Left lung (tissue), 14 donors: ENCODE measurements at places on chromosomes 2 and 18. TPM values are rescaled to one million over a fixed set of nuclear protein-coding genes. Genes with fewer than 3 reads are reported as not detected.

CRYGC gene
- not detected for total RNA-seq

TEX44 gene
- total RNA-seq = not detected

LHCGR gene
- 0.13 TPM for total RNA-seq

TMEM247 gene
- not detected for total RNA-seq

- H3K27ac ChIP-seq = no peak overlapping the region
- no peaks in the 10 kb centered on the region for H3K27me3 ChIP-seq
- DNase-seq = peak; percentile 74
- no peaks in the 10 kb centered on the region for H3K4me1 ChIP-seq
- no peak overlapping the region for H3K4me3 ChIP-seq
Observed at GRCh38 chr2:149098701-149099100, 60.2 kb downstream of the LYPD6B start.

DNA sequence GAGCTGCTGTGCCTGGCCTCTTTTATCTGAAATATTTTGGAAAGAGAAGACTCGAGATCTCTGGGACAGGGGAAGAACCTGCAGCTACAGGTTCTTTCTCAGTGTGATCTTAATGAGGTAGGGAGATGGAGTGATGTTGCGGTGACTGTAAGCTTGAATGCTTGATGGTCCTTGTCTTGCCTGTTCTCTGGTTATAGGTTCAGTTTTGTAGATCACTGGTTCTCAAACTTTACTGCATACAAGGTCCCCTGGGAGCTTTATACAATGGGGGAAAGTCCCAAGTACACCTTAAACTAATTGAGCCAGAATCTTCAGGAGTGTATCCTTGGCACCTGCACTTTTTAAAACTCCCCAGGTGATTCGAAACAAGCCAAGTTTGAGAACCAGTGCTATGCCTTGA, 136.7 kb upstream of the CXCR4 start:
- no peaks in the 10 kb centered on the region for H3K36me3 ChIP-seq
- no peaks in the 10 kb centered on the region for H3K27me3 ChIP-seq
- no peak for DNase-seq
- peaks cover 34% of the 10 kb centered on the region for H3K4me1 ChIP-seq

DNA sequence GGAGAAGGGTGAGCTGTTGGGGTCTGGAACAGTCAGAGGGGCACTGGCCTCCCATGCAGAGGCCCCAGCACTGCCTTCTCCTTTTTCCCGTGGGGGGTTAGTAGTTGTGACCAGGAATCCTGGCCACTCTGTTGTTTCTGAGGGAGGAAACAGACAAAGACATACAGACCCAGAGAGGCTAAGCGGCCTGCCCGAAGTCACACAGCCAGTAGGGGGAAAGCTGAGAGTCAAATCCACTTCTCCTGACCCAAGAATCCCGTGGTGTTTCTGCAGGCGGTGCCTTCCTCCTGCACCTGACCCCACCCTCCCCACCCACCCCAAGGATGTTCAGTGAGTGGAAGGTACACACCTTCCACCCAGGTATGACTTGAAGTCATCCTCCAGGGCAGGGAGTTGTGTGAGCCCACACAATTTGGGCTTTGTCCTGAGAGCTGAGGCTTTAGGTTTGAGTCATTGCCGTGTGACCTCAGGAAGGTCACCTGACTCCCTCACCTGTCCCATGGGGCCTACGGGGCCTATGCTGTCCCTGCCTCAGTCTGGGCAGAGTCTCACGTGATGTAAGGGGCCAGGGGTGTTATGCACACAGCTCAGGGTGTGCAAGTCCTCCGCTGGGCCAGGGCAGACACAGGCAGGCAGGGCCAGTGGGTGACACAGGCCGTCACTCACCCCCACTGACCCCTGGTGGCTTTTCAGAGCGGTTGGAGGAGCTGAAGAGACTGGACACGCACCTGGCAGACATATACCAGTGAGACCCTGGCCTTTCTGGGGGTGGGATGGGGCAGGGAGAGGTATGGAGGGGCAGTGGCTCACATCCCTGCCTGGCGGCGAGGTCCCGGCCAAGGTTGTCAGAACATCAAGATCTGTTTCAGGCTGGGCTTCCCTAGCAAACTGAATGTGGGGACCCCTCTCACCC, 5.0 kb downstream of the NT5DC4 start:
- H3K4me1 ChIP-seq = peaks cover 42% of the 10 kb centered on the region
- no peaks in the 10 kb centered on the region for H3K27me3 ChIP-seq
- no peaks in the 10 kb centered on the region for H3K36me3 ChIP-seq

DNA sequence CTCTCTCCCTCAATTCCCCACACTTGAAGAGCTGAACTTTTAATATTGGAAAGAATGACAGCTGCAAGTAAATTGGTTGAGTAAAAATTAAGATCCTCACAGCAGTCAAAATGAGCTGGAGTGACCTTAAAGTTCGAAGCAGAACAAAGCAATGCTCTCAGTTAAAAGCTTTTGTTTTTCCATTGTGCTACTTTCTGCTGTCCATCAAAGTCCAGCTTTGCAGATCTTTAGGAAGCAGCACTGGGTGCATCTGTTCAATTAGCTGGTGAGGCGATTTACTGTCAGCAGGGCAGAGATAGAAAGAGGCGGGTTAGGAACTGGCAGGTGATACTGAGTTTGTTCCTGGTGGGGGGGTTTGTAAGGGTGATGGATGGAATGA, 834.8 kb downstream of the CPS1 start:
- H3K4me1 ChIP-seq = no peaks in the 10 kb centered on the region
- no peak for DNase-seq
- H3K4me3 ChIP-seq = no peak overlapping the region
- H3K27ac ChIP-seq = no peak overlapping the region
- H3K27me3 ChIP-seq = no peaks in the 10 kb centered on the region
- no peaks in the 10 kb centered on the region for H3K36me3 ChIP-seq

DNA sequence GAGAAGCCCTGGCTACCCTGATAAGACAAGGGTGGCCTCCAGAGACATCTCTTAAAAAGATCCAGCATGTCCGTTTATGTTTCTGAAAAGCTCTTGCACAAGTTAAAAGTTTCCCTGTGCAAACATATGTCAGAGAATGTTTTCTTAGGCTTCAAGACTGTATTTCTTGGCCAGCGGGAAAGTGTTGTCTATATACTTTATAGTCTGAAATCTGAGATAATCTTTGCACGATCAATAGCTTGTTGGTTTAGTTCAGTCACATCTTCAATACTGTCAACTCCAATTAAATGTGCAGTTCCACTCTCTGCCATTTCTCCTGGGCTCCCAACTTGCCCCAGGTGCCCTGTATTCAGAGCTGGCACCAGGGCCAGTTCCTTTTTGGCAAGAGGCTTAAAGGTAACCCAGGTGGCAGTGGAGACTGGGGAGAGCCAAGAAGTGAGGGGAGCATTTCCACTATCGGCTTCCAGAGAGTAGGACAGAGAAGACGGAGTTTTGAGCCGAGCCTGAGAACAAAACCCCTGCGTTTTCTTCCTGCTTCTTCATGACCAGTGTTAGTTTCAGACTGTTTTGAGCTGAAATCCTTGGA, 64.4 kb downstream of the ACOXL start:
- no peak overlapping the region for H3K4me3 ChIP-seq
- no peaks in the 10 kb centered on the region for H3K27me3 ChIP-seq
- H3K27ac ChIP-seq = no peak overlapping the region

GRCh38 chr2:11629215-11629614, 40.8 kb downstream of the NTSR2 start:
- no peaks in the 10 kb centered on the region for H3K36me3 ChIP-seq
- no peaks in the 10 kb centered on the region for H3K27me3 ChIP-seq
- no peak overlapping the region for H3K27ac ChIP-seq
- no peak for DNase-seq
- no peak overlapping the region for H3K4me3 ChIP-seq

DNA sequence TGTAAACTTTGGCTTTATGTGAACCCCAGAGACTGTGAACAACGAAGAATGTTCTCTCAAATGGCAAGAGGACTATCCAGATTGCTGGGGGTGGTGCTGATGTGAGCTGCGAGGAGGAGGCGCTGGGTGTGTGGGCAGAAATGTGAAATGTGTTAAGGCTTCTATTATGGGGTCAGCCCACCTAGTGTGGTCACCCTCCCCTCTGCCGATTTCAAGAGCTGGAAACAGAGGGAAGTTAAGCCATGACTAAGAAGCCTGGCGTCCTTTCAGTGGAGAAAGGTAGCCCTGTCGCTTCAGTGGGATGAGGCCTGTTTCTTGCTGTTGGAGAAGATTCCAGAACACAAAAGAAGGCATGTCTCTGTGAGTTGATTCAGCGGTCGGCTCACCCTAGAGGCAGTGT, 89.0 kb upstream of the KCTD1 start:
- peaks cover 9% of the 10 kb centered on the region for H3K27me3 ChIP-seq
- no peak for DNase-seq
- no peak overlapping the region for H3K4me3 ChIP-seq
- no peaks in the 10 kb centered on the region for H3K36me3 ChIP-seq
- no peaks in the 10 kb centered on the region for H3K4me1 ChIP-seq
- H3K27ac ChIP-seq = no peak overlapping the region

DNA sequence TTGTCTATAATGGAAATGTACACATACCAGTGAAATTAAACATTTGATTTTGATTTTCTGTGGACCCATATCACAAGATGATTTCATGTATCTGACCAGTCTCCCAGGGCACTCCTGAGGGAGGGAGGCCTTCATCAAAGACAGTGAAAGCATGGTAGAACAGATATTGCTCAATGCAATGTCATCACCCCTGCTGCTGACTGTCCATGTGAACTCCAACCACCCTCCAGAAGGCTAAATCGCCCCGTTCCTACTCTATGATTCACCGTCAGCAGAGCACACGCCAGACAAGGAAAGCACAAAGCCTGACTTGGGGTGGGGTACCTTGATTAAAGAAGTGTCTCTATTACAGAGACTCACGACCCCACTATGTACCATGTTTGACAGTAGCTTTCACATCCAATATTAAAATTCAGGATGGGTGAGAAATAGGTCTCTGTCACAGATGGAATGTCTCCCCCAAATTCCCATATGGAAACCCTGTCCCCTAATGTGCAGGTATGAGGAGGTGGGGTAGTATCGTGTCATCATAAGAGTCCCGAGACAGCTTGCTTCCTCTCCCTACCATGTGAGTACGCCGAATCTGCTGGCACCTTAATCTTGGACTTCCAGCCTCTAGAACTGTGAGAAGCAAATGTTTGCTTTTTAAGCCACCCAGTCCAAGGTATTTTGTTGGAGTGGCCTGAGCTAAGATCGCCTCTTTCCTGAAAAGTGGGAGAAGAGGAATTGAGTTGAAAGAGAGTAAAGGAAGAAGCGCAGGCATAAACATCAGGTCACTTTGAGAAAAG, 42.4 kb downstream of the CYB5A start:
- no peak overlapping the region for H3K4me3 ChIP-seq
- DNase-seq = no peak
- H3K27ac ChIP-seq = peak overlapping the region; percentile 45
- peaks cover 51% of the 10 kb centered on the region for H3K4me1 ChIP-seq
- H3K36me3 ChIP-seq = peaks cover 11% of the 10 kb centered on the region

DNA sequence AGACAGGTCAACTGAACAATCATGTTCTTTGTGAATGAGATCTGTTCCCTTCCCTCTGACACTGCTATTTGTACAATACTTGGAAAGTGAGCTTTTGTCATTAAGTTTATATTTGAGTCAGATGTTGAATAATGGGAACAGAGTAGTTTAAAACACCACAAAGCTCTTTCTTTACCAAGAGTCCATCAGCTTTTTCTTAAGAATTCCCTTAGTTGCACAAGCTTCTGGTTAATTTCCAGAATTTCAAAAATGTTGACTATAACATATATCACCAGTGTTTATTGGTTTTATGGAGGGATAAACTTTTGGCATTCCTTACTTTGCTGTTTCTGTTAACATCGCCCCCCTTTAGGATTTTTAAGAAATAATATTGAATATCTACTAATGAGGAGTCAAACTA, 403.7 kb downstream of the CCDC85A start:
- no peak overlapping the region for H3K4me3 ChIP-seq
- H3K4me1 ChIP-seq = no peaks in the 10 kb centered on the region
- no peak overlapping the region for H3K27ac ChIP-seq
- DNase-seq = no peak
- H3K36me3 ChIP-seq = no peaks in the 10 kb centered on the region

GRCh38 chr2:176935543-176936102, 277.0 kb upstream of the HNRNPA3 start:
- H3K4me1 ChIP-seq = no peaks in the 10 kb centered on the region
- H3K27ac ChIP-seq = no peak overlapping the region
- H3K4me3 ChIP-seq = no peak overlapping the region
- no peaks in the 10 kb centered on the region for H3K27me3 ChIP-seq
- DNase-seq = no peak

- H3K27ac ChIP-seq = no peak overlapping the region
- H3K4me1 ChIP-seq = no peaks in the 10 kb centered on the region
- no peak overlapping the region for H3K4me3 ChIP-seq
- no peaks in the 10 kb centered on the region for H3K27me3 ChIP-seq
- no peaks in the 10 kb centered on the region for H3K36me3 ChIP-seq
- DNase-seq = no peak
Observed at GRCh38 chr2:9527995-9528787, 27.4 kb downstream of the ADAM17 start.

GRCh38 chr2:121376535-121377250, 91.7 kb upstream of the TFCP2L1 start:
- H3K4me1 ChIP-seq = no peaks in the 10 kb centered on the region
- no peaks in the 10 kb centered on the region for H3K27me3 ChIP-seq
- no peak overlapping the region for H3K4me3 ChIP-seq
- no peak for DNase-seq

GRCh38 chr18:56650944-56651770, at the start of gene WDR7:
Gene WDR7 (plus strand): TSS chr18:56651359. CDS start chr18:56672516, 21,157 bp downstream.
- H3K36me3 ChIP-seq = no peaks in the 10 kb centered on the region
- H3K27me3 ChIP-seq = no peaks in the 10 kb centered on the region
- DNase-seq = peak; percentile 94
- H3K27ac ChIP-seq = peak within 1 kb of the TSS; percentile 94

DNA sequence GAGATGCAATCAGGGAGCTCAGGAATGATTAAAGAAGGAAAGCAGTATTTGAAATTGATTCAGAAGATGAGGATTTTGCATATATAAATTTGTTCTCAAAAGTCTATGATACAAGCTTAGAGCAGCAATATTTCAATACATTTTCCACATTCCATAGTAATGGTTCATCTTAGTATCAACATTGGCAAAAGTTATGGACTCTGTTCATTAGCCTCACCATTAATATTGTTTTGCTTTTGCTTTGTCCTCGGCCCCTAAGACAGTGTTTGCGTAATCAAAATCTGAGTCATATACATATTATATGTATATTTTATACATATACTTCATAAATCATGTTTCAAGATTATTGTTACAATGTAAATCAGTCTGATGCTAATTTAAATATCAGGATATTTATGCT, 176.6 kb downstream of the CNTNAP5 start:
- DNase-seq = no peak
- no peaks in the 10 kb centered on the region for H3K36me3 ChIP-seq
- H3K4me3 ChIP-seq = no peak overlapping the region
